OCI-M1 (cell line): ENCODE measurements at places on chromosomes 1 and 21.

GRCh38 chr1:82034812-82035211 is 234.1 kb downstream of the ADGRL2 start:
- no peak for DNase-seq

GRCh38 chr1:186165303-186165702 is 209.8 kb downstream of the TPR start:
- DNase-seq = peak; percentile 35

DNA sequence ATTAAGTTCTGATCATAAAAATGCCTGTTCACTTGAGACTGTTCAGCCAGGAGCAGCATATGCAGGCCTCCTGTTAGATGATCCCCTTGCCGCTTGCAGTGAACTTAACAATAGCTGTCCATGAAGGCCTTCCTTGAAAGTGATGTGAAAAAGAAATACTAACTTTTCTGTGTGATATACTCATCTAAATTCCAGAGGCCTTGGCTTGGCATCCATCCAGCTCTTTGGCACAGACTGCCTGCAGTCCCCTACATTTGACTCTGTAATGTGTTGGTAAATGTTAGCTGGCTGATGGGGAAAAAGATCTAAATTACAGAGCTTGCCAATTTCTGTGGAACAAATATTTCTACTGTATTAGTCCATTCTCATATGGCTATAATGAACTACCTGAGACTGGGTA is 73.7 kb downstream of the KCNK2 start:
- no peak for DNase-seq

DNA sequence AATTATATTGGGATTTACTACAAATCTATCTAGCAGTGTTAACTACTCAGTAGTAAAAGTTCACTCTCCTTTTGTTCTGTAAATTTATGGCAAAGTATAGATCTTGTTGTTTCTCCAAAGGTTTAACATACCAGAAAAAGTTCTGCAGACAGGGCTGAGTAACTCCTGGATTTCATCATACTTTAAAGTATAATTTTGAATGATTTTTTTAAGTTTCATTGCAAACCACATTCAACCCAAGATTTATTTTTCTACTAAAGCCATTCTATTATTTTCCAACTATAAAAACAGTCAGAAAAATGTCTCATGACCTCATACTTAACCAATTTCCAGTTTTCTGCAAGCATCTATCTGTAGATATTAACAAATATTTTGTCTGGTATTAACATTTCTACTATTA is 585.8 kb upstream of the ZRANB2 start:
- no peak for DNase-seq

DNA sequence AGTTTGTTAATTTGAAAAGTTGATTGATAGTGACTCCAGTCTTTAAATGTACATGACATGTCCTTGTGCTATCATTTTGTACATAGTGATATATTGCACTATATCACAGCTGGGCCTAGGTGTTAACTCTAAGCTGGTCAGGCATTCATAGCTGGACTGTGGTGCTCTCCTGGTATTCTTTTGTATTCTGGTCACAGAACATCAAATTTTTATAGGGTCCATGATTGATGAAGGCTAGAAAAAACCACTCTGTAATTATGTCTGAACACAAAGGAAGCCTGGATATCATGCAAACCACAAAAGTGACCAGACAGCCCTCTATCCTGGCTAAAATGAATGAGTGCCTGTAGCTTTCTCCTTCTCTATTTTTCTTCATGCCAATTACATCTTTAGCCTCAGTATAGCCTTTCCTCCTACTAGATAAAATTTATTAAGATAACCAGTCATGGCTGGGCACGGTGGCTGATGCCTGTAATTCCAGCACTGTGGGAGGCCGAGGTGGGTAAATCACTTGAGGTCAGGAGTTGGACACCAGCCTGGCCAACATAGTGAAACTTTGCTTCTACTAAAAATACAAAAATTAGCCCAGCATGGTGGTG is 134.9 kb upstream of the B3GALT2 start:
- no peak for DNase-seq

DNA sequence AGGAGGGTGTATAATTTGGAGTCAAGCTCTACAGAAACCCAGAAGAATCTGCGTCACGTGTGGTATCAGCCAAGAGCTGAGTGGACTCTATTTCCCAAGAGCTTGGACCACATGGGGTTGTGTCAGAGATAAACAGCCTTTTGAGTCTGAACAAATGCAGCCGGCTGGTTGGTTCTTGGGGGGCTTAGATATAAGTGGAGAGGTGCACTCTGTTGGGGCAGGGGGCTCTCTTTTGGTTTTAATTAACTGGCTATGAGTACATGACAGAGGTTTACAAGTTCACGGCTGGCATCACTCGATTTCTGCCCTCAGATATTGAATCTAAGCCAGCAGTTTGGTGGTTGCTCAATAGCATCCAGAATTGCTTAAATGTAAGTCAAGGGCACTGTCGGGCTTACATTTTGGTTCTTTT is 501 bp upstream of the MRAP start:
- no peak for DNase-seq

DNA sequence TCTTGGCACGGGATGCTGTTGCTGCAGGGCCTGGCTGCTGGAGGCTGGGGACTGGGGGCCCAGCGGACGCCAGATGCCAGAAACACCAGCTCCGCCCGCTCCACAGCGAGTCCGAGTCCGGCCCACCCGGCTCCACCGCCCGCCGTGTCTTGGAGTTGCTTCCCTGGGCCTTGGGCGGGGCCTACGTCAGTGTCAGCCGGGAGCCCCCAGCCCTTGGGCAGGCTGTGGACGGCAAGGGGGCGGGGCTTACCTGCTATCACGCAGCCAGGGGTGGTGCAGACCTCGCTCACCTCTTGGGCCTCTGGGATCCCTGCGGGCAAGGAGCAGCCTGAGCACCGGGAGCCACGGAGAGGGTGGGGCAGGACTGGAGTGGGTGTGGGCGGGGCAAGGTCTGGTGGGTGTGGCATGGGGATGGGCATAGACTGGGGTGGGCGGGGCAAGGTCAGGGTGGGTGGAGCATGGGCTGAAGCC is 21.8 kb downstream of the MMEL1 start:
- no peak for DNase-seq

- DNase-seq = no peak
Measured at GRCh38 chr1:206035027-206035426, 11.3 kb upstream of the CTSE start.

- DNase-seq = peak; percentile 86
Measured at GRCh38 chr1:118151312-118151937, 33.6 kb downstream of the SPAG17 start.

DNA sequence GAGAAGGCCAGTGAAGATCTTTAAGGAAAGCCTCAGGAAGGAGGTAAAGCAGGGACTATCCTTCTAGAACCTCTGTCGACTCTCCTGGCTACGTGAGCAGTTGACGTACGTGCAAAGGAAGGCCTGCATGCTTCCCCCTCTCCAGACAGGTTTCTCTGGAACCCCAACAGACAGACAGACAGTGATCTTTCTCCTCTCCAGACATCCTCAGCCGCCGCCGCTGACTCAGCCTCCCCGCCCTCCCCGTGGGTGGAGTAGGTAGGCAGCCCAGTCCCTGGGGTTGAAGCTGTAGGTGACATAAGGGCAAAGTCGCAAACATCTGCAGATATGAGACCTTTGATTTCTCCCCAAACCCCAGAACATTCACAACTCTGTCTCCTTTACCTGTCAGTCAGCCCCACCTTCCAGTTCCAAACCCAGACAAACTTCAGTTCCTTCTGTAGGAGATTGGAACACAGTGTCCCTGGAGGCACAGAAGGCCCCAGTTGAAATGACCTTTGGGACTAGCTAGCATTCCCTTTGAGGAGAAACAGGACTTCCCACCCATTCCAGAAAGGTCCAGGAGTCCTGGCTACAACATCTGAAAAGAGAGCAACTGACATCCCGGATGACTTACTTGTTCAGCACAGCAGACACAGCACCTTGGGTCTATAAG is 146.0 kb upstream of the JUN start:
- DNase-seq = no peak

DNA sequence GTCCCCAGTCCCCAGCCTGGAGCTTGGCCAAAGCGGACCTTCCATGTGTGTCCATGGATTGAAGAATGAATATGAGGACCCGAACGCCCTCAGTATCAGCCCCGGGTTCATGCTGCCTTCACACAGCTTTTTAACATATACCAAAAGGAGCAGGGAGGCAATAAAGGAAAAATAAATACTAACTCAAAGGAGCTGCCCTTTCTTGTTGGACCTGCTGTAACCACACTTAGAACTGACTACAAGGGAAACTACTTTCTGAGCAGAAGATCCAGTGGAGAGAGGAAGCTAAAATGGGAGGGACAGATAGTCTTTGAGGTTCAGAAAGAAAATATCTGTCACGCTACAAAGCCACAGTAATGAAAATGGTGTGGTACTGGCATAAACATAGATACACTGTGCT is 48.6 kb downstream of the CNN3 start:
- DNase-seq = peak; percentile 11

GRCh38 chr21:15751037-15751436 is 21.3 kb downstream of the USP25 start:
- no peak for DNase-seq

- DNase-seq = no peak
Measured at GRCh38 chr1:209767096-209767495, 11.2 kb downstream of the TRAF3IP3 start.

DNA sequence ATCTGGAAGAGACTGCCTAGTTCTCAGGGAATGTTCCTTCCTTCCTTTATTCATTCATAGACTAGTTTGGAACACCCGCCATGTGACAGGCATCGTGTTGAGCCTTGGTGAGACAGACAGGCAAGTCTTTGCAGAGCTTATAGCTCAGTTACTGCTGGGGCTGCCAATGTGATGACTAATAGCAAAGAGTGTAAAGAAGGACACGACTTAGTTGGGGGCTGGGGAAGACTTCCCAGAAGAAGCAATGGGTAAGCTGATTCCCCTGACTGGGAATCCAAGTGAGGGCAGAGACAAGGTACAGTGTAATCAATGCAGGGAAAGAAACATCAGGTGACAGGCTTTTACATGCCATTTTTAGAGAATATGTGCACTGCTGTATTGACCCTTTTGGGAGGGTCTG is 51.2 kb downstream of the TENT5C start:
- no peak for DNase-seq

GRCh38 chr1:114003431-114003830 is 24.2 kb downstream of the OLFML3 start:
- DNase-seq = no peak

DNA sequence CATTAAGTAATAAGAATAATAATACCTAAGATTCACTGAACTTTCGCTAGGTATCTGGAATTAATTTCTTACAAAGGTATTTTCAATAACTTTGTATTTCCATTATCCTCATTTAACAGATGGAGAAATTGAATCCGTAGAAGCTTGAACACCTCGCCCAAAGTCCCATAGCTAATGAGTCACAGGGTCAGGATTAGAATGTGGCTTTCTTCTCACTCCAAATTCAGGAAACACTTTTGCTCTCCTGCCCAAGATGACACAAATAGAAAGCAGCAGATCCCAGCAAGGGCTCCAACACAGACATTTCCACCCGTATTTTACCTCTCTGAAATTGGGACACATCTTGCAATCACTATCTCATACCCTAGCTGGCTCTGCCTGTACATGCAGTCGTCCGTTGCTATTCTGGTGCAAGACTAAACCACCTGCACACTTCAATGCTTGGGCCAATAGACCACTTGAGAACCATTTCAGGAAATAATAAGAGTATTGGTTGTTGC is 125.9 kb upstream of the GREM2 start:
- no peak for DNase-seq

DNA sequence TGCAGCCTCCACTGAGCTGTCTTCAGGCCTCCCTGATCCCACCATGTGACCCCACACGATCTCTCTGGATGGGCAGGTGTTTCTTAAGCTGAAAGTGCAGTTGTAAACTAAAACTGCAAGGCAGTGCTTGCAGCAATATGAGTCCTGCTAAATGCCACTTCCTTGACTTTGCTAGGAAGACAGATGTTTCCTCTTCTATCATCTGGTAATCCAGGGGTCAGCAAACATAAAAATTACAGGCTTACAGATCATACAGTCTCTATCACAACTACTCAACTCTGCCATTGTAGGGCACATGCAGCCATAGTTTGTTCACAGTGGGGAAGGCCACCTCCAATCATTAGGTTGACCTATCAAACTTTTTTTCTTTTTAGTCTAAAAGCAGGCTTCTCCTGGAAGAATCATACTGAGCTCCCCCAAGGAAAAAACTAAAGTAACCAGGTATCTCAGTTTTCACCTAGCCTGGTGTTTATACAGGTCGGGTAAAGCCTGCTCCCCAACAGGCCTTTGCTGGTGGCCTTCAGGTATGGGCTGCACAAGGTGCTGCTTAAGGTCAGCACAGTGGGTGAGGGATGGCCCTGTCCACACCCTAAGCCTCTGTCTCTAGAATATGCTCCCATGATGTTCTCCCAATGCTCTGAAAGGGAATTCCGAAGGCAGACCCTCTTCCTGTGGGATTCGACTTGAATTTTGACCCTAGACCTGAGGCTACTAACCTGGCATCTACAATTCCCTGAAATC is 10.8 kb downstream of the ABCA4 start:
- DNase-seq = no peak

- DNase-seq = no peak
Measured at GRCh38 chr1:24591781-24592180, 35.9 kb downstream of the NCMAP start.

DNA sequence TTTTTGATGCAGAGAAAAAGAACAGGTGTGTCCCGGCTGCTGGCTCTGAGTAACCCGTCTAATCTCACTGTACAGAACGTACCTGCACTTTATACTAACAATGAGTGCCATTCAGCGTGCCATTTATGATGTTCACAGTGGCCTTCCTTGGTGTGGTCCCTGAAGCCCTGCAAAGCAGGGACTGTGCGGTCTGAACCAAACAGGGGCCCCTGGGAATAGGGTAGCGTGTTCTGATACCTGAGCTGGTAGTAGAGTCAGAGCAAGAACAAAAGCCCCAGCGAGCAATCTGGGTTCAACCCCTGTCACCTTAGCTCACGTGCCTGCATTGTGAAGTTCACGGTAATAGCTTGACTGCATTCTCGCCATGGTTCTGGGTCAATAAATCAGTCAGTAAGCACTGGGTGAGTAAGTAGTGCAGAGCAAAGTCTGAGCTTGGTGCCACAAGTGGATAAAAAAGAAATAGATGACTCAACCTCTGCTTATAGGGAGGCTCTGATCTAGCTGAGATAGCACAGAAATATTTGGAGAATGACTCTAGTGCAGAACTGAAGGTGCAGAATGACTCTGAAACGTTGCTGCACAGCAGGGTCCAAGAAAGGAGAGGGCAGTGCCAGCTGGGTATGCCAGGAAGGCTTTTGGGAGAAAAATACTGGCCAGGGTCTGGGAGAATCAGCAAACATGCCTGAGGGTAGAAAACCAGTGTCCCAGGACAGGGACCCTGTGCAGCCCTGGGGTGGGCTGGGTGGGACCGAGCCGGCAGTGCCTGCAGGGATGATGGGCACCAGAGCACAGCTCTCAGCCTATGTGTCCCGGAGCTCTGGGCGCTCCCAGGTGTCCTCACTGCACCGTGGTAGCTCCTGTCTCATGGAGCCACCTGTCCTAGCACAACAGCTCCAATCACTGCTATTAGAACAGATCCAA is 125.9 kb downstream of the RHOU start:
- DNase-seq = no peak
